ENCODE measurements at places on chromosomes 2 and 18.

DNA sequence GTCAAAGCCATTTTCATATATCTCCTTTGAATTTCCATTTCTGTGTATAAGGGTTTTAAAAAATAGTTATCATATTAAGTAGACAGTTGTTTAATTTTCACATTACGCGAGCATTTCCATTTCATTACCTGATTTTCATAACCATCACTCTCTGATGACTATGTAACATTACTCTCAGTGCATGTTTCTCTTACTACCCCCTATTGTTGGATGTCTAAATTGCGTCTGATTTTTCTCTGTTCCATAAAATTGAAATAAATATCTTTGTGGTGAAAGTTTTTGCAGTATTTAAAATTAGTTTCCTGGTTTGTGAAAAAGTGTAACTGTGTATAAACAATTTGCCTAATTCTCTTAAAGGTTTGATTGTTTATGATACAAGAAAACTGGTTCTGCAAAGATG, 123.8 kb downstream of the MYO1B start:
- DNase-seq: no peak

DNA sequence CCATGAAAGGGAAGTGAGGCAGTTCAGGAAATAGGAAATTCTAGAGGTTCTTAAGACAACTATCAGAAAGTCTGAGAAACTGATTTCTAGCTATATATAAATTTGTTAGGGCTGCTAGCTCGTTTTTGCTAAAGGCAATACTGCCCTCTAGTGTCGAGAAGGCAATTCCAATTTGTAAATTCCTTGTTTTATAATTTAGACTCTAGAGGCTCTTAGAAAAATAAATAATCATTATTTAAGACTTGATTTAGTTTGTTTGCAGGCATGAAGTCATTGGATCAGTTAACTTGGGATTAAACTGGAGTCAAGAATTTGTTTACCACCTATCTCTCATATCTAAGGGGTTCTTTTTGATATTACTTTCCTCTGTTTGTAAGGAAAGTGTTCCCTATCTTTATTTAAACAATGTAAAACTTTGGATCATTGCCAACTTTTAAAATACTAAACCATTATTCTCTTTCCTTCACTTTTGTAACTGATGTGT, 66.2 kb downstream of the ACVR2A start:
- DNase-seq: no peak

DNA sequence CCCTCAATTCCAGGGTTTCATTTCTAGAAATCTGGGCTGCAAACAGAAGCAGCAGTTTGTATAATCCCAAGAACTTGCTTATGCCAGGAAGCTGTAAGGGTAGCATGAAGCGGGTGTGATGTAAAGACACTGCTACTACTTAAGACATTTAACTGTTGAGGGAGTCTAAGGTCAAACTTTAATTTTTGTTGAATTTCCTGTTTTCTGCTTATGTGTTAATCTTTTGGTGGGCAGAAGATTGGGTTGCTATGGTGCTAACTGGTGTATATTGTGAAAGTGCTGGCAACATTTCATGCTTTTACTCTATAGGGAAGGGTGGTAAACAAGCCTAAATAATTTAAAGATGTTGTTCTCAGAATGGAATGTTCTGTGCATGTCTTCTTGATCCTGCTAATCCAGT, 2.7 kb downstream of the NCOA1 start:
- DNase-seq: no peak

DNA sequence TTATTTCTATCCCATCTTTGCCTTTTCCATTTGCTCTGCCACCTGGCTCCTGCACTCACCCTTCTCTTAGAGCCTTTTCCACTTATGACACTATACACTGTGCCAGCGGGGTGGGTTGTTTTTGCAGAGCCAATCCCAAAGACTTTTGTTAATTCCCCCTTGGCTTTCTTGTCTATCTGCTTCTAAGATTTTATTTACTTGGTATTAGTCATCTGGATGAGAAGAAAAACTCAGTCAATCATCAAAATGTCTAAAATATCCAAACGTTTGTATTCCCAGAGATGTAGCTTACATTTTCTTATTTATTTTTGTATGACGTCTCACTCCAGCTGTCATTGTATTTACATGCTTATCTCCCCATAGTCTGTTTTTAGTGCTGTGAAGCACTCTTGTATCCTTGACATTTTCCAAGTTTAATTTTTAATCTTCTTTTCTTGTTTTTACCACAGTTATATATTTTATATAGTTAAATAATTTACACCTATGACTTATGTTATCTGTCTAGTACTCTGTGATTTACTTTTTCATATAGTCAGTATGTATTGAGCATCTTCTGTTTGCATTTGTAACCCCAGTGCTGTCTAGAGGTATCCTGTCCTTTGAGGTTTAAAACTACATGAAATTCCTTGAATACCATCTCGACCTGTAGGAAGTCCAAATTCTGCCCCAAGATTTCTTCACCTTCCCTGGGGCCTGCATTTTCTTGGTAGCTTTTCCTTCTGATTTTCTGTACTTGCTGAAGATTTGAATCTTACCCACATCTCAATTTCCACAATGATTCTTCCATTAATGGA, 55.1 kb downstream of the COL4A3 start:
- DNase-seq: no peak

DNA sequence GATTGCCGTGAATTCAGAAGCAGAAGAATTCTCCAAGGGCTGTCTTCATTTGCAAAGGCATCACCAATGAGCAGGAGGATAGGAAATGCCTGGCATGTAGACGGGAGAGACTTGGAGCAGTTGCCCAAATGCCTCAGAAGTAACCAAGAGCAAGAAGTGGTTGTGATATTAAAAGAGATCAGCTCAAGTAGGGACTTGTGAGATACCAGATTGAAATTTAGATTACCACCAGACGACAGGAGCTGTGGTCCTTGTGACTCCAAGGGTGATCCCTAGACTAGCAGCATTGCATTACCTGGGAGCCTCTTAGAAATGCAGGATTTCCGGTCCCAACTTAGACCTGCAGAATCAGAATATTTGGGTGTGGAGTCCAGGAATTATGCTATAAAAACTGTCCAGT, 228.6 kb upstream of the EPAS1 start:
- no peak for DNase-seq

- no peak for DNase-seq
Measured at GRCh38 chr2:204539019-204539385, 6.3 kb upstream of the PARD3B start.

DNA sequence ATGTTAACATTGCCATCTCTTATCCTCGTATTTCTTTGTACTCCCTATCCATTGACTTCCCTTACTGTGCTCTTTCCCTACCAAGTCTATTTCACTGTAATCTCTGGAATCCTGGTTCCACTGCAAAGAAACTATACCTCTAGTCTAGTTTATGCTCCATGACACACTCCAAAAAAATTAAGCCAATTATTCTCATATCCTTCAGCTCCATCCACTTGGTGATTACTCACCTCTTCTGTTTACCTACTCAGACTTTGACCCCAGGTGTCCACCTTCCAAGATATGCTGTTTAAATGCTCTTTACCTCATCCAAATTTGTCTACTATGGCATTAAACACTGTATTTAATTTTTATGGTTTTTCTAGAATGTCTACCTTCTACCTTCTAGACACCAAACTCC, 137.9 kb downstream of the ATAD2B start:
- DNase-seq: no peak

DNA sequence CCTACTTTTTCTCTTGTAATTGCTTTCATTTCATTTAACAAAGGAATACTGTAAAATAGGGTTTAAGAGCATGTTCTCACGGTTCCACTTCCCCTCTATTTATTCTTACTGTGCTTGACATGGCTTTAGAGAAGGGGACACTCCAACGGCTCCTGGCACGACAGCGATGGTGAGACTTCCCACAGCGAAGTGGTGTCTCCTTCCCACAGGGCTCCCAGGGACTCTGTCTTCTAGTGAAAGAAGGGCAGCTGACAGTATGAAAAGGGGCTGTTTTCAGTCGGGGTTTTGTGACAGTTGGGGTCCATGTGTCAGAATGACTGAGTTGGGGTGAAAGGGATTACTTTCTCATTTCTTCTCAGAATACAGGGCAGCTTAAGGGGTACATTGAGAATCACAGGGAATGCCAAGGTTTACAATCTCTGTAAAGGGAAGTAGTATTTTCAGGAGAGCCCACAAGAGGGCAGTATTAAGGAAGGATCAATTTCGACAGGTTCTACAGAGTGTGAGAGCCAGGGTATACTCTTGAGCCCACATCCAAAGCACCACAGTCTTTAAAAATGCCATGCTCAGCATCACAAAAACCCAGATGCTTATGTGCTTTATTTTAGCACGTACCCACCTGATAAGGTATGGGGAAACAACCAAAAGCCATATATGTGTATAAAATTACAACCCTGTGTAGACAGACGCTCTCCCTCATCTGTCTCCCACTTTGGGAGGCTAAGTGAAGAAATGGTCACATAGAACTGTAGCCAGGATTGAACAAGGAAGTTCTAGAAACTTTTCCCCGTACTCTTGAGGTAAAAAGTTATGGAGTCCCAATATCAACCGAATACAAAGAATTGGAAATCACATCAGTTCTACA, 31.3 kb upstream of the RAPGEF4 start:
- no peak for DNase-seq

Data from activated CD8-positive, alpha-beta memory T cell treated with anti-CD3 and anti-CD28 coated beads, Interleukin-2, amount 10 ng/mL, durations not matched to agents 7 days and 5 days (primary cell).